Progenitor cell of endocrine pancreas (in vitro differentiated cells): ENCODE measurements at places on chromosomes 12 and 14.

DNA sequence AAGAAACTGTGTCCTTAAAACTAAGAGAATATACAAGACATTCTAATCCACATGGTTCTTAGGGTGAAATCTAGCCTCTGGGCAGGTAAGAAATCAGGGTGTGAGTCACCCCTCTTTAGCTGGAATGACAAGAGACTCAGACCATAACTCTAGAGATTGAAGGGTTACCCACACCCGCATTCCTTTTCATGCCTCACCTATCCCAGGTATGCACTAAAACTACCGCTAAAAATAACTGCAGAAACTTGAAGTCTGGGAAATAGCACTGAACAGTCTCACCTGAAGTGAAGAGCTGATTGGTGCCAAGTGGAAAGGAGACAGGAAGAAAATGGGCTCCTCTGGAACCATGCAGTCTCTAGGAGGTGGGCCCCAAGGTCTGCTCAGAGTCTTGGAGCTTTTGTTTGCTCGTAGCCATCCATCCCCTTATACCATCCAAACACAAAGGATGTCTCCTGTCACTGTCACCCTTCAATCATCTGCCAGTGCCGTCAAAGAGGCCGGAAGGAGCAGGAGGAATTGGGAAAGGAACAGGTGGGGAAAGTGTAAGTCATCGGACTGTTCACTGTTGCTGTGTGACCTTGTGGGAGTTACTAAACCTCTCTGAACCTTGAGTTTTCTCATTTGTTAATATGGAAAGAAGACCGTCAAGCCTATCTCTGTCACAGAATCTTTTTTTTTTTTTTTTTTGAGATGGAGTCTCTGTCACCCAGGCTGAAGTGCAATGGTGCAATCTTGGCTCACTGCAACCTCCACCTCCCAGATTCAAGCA, 22.4 kb downstream of the DDX47 start:
- no peak for DNase-seq

GRCh38 chr14:101004954-101005353, 101.4 kb upstream of the RTL1 start:
- DNase-seq: no peak

DNA sequence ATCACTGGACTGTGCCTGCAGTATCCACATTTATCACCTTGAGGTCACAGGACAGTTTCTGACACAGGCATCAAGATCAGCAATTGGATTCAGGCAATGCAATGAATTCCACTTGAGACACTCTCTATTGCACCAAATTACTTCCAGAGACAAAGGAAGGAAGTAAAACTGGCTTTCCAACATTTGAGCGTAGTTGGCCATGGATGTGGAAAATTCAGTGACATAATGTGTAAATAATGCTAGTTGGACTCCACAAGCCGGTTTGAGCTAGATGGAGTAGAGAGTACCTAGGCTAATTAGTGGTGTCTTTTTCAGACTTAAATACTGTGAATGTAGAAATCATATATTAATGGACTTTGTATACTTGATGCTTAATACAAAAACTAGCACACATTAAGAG, 168.3 kb upstream of the SYT1 start:
- no peak for DNase-seq

GRCh38 chr12:130266751-130267150, 70.9 kb upstream of the PIWIL1 start:
- DNase-seq: no peak

- no peak for DNase-seq
Measured at GRCh38 chr12:96720363-96720705, 186.7 kb upstream of the NEDD1 start.

- DNase-seq: no peak
Measured at GRCh38 chr12:1946296-1946695, 27.8 kb upstream of the CACNA2D4 start.

DNA sequence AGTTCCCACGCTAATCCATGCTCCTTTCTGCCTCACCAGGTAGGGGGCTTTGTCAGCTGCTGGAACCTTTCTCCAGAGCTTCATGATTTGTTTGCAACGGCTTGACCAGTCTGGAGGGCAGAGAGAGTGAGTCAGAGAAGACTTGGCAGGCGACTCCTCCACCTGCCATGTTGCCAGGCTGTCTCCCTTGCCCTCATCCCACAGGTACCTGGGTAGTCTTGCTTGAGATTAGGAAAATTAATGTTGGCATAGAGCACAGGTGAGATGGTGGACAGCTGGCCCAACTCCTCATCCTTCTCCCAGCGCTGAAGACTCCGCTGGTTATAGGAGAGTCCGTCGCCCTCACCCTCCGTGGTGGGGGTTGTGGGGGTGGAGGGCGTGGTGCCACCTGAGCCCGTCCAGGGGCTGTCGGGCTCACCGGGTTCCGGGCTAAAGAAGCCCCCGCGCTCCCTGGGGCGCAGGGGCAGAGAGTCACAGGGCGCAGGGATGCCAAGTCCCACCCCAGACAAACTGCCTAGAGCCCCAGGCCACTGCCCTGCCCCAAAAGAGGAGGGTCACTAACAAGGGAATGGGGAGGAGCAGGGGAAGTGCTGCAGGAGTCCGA, 18.6 kb downstream of the KMT2D start:
- DNase-seq: no peak

GRCh38 chr14:28785096-28785952, 18.7 kb downstream of the FOXG1 start:
- DNase-seq: peak; percentile 30

DNA sequence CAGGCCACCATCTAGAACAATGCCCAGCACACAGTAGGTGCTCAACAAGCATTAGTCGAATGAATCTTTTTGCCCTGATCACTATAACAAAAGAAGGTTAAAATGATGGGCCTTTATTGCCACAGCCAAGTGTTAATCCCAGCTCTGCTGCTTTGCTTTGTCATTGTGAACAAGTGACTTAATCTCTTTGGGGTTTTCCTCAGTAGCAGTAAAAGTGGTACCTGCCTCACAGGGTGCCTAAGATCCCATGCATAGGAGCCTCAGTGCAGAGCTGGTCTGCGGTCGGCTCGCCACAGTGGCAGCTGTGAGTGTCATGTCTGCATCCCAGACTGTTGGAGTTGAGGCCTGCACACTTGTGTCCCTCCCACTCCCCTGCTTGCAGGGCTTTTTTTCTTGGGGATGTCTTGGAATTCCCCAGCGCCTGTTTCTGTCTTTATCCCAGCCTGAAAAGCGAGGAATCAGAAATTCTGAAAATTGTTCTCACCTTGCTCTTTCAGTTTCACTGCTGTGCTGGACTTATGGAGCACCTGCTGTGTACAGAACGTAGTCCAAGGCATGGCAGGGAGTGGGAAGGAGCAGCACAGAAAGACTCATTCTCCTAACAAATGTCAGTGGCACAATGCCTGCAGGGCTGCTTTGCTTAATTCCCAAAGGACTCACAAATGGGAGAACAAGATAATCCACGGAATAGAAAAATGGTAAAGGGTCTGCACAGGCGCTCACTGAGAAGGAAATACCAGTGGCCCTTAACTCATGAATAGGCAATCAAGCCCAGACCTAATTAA, 90.8 kb downstream of the EML1 start:
- DNase-seq: no peak

DNA sequence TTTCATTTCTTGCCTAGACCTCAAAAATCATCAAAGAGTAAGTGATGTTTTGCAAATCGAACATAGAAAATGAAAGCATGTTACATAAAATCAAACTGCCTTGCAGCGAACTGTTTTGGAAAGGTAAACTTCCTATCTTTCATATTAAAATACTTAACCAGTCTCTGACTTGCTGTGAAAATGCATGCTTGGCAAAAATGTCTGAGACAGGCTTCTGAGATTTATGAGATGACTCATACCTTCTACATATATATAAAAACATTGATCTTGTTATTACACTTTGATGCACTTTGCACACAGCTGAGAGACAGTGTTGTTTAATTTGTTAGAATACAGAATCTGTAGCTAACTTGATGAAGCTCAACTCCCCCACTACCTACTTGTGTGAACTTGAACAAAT, 179.1 kb downstream of the KITLG start:
- DNase-seq: no peak

GRCh38 chr14:68133856-68134255, 314.3 kb downstream of the RAD51B start:
- no peak for DNase-seq

DNA sequence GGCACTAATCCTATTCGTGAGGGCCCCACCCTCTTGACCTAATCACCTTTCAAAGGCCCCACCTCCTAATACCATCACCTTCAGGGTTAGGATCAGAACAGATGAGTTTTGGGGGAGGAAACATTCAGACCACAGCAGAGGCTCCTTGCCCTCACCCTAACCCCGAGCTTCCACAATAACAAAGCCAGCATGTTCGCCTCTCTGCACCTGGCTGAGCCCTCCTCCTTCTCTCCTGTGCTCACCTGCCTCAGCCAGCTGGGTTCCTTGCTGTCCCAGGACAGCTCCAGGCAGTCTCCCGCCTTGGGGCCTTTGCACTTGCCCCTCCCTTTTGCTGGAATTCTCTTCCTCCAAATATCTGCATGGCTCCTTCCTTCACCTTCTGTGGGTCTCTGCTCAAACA, 9.7 kb upstream of the RAN start:
- DNase-seq: no peak

DNA sequence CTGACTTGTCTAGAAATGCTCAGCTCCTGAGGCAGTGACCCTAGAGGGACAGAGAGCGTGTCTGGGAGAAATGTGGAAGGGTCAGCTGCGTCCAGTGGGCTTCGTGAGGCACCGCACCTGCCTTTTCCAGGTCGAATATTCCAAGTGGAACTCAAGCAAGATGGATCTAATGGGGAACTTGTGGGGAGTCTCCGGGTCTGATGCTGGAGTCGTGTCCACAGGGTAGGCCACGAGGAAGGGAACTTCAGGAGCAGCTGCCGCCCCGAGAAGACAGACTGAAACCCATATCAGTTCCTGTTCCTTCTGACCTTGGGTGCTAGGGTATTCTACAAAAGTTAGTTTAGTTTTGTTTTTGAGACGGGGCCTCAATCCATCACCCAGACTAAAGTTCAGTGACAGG, 67.5 kb downstream of the TNFAIP2 start:
- no peak for DNase-seq

DNA sequence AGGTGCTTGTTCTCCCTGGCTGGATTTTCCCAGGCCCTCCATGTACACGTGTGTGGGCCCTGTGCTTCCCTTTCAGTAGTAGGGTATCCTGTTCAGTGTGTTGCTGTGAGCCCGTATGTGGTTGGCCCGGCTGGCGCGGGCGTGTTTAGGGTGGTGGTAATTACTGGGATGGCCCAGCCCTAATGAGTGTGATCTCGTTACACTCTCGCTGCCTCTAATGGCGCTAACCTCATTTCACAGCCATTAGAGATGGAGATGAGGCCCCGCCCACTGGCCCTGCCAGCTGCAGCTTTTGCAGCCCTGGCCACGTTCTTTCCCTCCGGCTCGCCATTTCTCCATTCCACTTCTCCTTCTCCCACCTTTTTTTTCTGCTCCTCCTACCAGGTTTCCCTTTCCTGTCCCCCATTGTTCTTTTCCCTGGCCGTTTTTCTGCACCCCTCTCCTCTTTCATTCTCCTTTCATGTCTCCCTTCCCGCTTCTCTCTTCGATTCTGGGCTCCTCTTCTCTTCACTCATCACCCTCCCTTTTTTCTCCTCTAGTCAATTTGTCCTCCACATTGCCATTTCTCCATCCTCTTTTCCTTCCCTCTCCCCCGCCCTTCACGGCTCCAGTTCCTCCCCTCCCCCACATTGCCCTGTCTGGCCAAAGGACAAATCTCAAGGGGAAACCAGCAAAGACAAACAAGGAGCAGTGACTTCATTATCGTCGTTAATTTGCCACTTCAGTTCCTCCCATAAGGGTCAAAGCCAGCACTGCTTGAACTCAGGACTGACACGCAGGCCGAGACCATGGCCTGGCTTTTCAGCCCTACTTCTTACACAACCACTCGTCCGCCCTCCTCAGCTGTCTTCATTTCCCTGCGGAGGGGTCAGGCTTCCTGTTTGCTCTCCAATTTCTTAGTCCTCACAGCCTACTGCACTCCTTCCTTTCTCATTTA, 6.8 kb downstream of the ZFHX2 start:
- no peak for DNase-seq

GRCh38 chr12:132302466-132303358, 26.7 kb downstream of the GALNT9 start:
- DNase-seq: no peak

DNA sequence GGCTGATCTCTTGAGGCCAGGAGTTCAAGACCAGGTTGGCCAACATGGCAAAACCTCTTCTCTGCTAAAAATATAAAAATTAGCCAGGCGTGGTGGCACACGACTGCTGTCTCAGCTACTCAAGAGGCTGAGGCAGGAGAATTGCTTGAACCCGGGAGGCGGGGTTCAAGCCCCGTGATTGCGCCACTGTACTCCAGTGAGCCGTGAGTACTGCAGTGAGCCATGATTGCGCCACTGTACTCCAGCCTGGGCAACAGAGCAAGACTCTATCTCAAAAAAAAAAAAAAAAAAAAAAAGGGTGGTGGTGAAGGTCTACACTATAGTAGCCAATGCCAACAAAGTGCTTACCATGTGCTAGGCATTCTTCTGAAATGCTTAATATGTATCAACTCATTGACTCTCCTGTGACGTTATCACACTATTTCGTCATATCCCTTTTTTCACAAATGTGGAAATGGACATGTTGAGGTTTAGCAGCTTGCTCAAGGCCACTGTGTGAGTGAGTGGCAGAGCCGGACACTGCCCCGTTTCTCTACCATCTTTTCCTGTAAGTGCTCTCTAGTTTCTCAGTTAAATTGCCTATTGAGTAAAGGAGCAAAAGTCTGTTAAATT, 59.6 kb downstream of the GNS start:
- no peak for DNase-seq

- DNase-seq: no peak
Measured at GRCh38 chr12:93456077-93456476, 11.2 kb upstream of the MRPL42 start.

DNA sequence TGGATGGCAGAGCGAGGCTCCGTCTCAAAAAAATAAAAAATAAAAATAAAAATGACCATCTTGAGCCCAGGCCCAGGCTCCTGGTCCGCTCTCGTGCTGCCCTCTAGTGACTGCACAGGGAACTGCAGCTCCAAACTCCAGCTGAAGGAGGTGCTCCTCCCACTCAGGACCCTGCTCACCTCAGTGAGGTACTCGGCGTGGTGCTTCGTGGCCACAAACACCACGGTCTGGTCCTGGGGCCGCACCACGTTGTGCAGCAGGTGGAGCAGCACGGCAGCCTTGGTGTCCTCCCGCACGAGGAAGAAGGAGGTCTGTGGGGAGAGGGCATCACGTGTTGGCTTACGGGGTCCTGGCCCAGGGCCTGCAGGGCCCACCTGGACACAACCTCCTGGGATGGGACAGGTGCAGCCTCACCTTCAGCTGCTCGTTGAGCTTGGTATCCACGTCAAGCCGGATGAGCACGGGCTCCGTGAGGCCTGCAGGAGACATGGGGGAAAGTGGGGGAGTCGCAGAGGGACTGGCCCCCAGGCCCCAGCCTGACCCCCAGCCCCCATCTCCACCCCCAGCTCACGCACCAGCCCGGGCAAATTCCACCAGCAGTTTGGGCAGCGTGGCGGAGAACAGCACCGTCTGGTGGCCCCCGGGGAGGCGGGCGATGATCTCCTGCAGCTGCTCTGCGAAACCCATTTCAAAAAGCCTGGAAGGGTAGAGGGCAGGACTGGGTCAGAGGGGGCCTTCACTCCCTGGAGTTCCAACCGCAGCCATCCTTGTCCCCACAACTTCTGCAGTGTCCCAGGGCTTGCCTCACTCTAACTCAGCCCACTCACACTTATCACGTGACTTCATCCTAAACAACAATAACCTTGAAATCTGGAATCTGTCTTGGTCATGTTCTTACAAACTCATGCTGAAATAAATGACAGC, 10.6 kb downstream of the DDX54 start:
- DNase-seq: peak; percentile 73

- DNase-seq: no peak
Measured at GRCh38 chr12:53044896-53045695, 4.8 kb upstream of the TNS2 start.

GRCh38 chr12:42923583-42923982, 334.0 kb upstream of the PRICKLE1 start:
- no peak for DNase-seq

GRCh38 chr14:67319142-67319541, 40.5 kb downstream of the ATP6V1D start:
- no peak for DNase-seq
